Stimulated activated CD8-positive, alpha-beta memory T cell treated with anti-CD3 and anti-CD28 coated beads, Interleukin-15, amount 100 ng/mL, for 48 hours (primary cell): ENCODE measurements at places on chromosomes 5 and 9.

DNA sequence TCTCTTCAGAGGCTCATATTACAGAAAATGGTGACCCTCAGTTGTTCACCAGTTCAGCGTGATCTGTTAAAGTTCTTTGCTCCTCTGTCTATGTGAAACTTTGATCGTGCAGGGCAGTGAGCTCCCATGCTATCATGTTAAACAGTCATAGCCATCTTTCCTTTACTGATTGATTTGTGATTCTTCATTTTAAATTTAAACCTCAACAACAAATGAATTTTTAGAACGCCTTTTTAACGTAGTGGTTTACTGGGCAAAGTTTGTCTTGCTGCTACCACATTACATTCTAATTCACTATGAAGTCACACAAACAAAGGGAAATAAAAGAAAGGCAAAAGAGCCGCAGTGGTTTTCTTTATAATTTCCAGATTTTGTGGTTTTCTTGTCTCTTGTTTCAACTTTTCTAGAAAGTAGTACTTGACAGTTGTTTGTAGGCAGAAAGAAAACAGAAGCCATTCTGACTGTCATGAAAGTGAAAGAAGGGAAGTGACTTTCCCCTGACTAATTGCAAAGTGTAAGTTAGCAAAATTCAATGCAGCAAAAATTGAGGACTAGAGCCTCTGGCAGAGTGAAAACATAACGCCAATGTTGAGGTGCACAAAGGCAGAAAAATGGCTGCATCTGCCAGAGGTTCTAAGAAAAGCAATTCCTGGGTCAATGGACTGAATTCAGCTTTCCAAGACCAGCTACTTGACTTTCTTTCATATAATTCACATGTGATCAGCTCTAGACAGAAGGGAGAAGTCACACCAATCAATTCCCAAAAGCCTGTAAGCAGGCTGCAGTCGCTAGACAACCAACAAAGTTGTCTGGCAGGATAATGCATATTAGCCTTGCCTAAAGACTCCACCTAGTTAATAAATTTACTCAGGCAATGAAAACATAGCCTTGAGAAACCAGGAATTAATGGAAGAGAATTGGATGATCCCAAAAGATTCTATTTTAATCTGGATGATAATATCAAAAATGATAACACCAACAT is 7.1 kb upstream of the IFNA6 start:
- no peak for DNase-seq

DNA sequence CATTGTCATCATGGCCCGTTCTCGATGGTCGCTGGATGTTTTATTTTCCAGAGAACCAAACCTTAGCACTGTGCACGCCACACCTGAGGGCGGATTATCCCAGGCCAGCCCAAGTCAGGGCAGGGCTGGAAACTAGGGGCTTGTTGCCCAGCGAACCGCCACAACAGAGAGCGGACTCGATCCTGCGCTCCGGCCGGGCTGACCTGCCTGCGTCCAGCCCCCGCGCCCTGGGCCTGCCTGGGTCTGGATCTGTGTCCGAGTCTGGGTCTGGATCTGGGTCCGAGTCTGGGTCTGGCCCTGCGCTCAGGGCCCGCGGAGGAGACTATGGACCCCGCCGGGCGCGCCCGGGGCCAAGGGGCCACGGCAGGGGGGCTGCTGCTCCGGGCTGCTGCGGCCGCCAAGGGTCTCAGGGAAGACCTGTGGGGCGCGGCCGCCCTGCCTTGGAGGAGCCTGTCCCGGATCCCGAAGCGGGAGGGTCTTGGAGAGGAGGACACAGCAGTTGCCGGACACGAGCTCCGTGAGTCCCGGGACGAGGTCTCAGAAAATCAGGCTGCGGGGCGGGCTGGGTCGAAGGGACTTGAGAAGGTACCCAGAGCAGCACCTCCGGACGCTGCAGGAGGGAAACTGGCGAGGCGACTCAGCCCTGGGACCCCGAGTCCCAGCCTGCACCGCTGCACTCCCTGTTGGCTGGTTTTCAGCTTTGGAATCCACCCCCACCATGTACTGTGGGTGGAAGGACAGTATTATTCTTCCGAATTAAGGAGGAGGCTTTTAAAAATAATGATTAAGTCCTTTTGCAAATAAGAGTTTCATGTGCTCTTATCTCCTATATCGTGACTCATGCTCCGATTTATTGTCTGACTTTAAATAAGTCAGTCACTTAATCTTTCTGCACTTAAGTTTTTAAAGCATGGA is at the start of gene ANKDD1B:
ANKDD1B (plus strand) TSS at position 143 of the 915 bp plus-strand sequence; CDS start at position 325, 182 bp downstream.
- no peak for DNase-seq

- DNase-seq = no peak
Observed at GRCh38 chr5:135319458-135319857, 79.6 kb downstream of the MACROH2A1 start.

GRCh38 chr5:149807176-149807575 is 77.1 kb downstream of the PPARGC1B start:
- no peak for DNase-seq

DNA sequence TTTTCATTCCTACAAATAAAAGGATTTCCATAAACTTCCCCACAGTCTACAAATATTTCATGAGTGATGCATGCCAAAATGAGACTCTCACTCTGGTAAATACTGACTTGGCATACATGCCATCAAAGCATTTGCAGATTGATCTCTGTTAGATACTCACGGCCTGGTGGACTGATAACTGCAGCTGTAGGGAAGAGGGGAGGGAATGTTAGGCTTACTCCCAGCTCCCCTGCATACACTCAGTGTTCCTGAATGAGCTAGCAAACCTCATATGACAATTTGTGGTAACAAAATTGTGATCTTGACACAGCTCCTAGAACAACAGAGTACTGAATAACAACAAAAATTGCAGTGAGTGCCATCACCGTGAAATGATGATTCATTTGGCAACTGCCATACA is 435.3 kb downstream of the NR2F1-AS1 start:
- DNase-seq = no peak

GRCh38 chr5:167940911-167941310 is 350.5 kb upstream of the WWC1 start:
- DNase-seq = no peak

DNA sequence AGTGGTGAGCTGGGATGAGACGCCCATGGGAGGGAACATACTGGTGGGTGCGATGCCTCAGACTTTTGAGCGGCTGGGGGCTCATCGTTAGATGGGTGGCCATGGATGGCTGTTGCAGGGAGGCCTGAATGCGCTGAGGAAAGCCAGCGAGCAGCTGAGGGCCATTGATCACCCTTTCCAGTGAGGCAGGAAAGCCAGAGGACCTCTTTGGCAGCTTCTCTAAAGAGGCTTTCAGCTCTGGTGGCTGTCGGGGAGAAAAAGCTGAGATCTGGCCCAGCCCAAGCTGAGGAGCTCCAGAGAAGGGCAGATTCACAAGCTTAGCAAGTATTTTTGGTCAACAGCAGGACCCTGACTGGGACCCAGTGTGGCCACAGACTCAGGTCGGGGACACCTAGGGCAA is 13.3 kb upstream of the VAV2 start:
- DNase-seq = no peak

DNA sequence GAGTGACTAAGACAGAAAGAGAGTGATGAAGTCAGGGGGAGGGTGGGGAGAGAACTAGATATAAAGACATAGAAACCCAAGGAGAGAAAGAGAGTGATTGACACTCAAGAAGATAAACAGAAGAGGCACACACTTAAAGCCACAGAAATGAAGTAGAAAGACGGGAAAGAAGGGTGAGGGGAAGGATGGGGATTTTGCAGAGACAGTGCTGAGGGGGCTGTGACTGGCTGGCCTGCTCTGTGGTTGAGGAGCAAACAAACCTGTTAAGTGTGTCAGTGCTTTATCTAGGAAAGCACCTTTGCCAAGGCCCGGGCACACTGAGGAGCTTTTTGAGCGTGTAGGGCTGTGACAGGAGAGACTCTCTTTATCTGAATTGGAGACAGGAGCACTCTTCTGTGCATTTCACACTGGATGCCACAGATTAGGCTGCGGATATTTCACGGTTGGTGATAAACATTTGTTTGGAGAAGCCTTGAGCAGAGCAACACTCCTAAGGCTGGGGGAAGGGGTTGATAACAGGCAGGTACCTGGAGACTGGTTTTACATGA is 109.1 kb downstream of the DOCK2 start:
- DNase-seq = no peak

DNA sequence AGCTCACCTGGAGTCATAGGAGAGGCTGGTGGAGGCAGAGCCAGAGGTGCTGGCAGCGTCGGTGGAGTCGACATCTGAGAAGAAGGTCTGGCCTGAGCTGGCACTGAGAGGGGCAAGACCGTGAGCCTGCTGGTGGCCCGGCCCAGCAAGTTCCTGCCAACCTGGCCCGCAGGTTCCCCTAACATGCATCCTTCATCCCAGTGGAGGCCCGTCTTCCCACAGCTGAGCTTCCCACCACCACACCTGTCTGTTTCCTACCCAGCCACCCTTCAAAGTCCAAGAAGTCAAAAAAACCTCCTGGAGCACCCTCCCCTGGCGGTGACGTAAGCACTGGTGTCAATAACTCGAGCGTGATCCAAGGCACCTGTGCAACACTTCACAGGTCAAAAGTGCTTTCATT is 16.9 kb downstream of the PHF19 start:
- DNase-seq = no peak

GRCh38 chr5:132496631-132497487 is 6.3 kb upstream of the IRF1 start:
- DNase-seq = peak; percentile 56

GRCh38 chr5:93601802-93602155 is 18.8 kb downstream of the NR2F1 start:
- DNase-seq = no peak

- no peak for DNase-seq
Observed at GRCh38 chr5:173907686-173908371, 19.7 kb downstream of the CPEB4 start.

DNA sequence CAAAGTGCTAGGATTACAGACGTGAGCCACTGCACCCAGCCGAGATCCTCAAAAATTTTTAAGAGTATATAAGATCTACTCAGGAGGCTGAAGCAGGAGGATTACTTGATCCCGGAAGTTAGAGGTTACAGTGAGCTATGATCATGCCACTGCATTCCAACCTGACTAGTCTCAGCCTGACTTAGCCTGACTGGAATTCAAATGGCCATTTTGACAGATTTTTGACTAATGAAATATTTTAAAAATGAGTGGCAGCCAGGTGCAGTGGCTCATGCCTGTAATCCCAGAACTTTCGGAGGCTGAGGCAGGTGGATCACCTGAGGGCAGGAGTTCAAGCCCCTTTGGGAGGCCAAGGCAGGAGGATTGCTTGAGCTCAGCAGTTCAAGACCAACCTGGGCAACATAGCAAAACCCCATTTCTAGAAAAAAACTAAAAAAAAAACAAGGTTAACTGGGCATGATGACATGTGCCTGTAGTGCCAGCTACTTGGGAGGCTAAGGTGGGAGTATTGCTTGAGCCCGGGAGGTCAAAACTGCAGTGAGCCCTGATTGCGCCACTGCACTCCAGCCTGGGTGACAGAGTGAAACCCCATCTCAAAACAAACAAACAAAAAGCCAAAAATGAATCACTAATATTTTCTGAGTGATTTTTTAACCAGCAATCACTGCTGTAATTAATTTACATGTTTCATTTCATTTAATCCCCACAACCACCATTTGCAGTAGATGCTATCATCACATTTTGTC is 16.6 kb downstream of the ATOX1 start:
- DNase-seq = no peak

- DNase-seq = no peak
Observed at GRCh38 chr9:13088720-13089427, 190.6 kb downstream of the MPDZ start.

GRCh38 chr5:149581931-149582768 is 852 bp downstream of the ARHGEF37 start:
- no peak for DNase-seq

- DNase-seq = no peak
Observed at GRCh38 chr9:70131296-70131695, 87.6 kb downstream of the MAMDC2 start.

- DNase-seq = no peak
Observed at GRCh38 chr5:88886746-88887341, 3.9 kb upstream of the MEF2C start.

GRCh38 chr5:66812291-66812690 is 216.1 kb downstream of the MAST4 start:
- DNase-seq = no peak

- no peak for DNase-seq
Observed at GRCh38 chr9:116686693-116687073, 422 bp upstream of the TRIM32 start.

GRCh38 chr5:42022383-42022972 is 97.4 kb downstream of the FBXO4 start:
- no peak for DNase-seq

GRCh38 chr5:149363936-149364335 is 6.1 kb downstream of the PCYOX1L start:
- no peak for DNase-seq

DNA sequence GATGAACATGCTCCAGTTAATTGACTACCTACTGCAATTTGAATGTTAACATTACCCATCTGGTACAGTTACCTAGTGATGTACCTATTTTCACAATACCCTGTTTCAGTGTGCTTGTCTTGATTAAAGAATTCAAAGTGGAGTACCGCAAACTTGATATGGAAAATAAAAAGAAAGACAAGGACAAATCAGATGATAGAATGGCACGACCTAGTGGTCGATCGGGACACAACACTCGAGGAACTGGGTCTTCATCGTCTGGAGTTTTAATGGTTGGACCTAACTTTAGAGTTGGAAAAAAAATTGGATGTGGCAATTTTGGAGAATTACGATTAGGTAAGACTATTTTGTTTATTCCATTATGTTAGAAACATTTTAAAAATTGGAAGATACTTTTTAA is 33.5 kb downstream of the CSNK1G3 start:
- no peak for DNase-seq

- no peak for DNase-seq
Observed at GRCh38 chr9:69678843-69679538, 6.8 kb upstream of the APBA1 start.

DNA sequence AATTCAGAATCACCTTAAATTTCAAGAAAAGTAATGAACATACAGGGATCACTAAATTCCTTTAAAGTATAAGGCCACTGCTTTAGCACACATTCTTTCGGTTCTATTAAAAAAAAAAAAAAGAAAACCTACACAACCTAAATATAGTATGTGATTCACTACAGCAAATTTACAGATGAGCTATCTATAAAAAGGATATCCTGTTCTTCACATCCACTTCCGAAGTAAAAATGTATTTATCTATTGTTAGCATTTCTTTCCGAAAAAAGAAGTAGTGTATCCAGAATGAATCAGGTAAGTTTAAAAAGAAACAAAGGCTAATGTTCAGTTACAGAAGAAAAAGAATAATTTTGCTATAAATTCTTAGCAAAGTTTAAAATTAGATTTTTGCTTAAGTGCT is 70.2 kb downstream of the ECPAS start:
- no peak for DNase-seq

GRCh38 chr5:74648835-74649293 is 8.3 kb upstream of the ENC1 start:
- DNase-seq = no peak

DNA sequence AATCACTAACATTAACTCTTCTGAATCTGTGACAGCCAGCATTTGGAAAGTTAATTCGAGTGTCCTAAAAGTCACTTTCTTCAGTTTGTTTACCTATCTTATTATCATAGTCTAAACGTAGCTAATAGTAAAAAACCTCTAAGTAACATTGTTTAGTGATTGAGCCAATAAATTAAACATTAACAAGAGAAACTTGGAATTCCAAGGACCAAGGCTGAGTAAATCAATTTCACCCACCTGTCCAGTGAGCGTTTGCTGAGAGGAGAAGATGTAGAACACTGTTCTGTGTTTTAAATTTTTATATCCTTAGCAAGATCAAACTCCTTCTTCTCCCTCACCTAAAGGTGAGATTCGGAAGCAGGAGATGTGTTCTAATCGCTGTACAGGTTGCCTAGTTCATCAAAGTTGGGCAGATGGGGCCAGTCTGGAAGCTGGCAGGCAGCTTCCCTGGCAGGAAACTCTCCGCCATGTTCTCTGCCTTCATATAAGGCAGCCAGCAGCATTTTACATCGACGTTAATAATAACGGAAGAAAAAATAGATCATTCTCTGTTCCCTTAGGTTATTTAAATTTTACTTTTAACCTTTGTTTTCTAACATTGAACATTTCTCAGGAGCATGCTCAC is 89.2 kb downstream of the DAPK1 start:
- DNase-seq = no peak
